ENCODE measurements at places on chromosomes 13 and 19. TPM values are rescaled to one million over a fixed set of nuclear protein-coding genes. Genes with fewer than 3 reads are reported as not detected.

SYDE1 gene
- 4.3 TPM for total RNA-seq

CARD8 gene
- 19.2 TPM for total RNA-seq

PEG3 gene
- 394 TPM for total RNA-seq

DNA sequence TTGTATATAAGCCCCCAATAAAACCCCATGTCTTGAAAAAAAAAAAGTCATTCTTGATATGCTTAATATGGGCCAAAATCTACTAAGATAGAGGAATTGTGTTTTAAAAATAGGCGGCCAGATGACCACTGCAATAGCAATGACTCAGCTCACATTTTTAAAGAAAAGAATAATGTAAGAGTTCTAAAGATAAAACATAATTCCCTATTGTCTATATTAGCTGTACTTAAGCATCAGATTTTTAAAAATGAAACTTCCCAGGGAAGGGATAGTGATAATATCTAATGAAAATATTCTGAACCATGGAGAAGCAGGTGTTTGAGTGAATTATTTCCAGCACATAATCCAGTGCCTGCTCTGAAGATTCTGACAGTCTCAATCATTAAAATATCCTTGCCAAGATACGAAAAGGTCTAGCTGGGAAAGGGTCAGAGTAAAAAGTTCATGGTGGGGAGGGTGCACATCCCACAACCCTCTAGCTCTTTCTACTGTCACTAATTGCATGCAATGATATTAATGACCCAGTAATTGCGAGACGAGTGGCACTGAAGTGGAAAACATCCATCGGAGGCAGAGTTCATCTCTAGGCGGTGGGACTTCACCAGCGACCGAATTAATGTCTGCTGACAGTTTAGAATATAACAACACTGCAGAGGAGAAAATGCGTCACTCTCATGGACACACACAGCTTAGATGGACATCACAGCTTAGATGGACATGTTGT, 31.6 kb downstream of the EFNB2 start:
- DNase-seq: no peak
- H3K4me3 ChIP-seq: no peak overlapping the region
- no peaks in the 10 kb centered on the region for H3K27me3 ChIP-seq
- H3K4me1 ChIP-seq: no peaks in the 10 kb centered on the region
- no peaks in the 10 kb centered on the region for H3K36me3 ChIP-seq

GRCh38 chr19:2906631-2907195, 6.0 kb downstream of the ZNF57 start:
- peaks cover 2% of the 10 kb centered on the region for H3K36me3 ChIP-seq
- no peaks in the 10 kb centered on the region for H3K27me3 ChIP-seq
- no peak overlapping the region for H3K4me3 ChIP-seq
- H3K27ac ChIP-seq: no peak overlapping the region
- no peak for DNase-seq

- DNase-seq: no peak
- peaks cover 13% of the 10 kb centered on the region for H3K4me1 ChIP-seq
- H3K36me3 ChIP-seq: no peaks in the 10 kb centered on the region
- no peak overlapping the region for H3K27ac ChIP-seq
Measured at GRCh38 chr13:99963816-99964339, 7.7 kb downstream of the ZIC5 start.

- peaks cover 47% of the 10 kb centered on the region for H3K4me1 ChIP-seq
- no peak for DNase-seq
- H3K27ac ChIP-seq: no peak overlapping the region
- H3K4me3 ChIP-seq: no peak overlapping the region
Measured at GRCh38 chr13:100528353-100528752, 60.2 kb downstream of the GGACT start.

DNA sequence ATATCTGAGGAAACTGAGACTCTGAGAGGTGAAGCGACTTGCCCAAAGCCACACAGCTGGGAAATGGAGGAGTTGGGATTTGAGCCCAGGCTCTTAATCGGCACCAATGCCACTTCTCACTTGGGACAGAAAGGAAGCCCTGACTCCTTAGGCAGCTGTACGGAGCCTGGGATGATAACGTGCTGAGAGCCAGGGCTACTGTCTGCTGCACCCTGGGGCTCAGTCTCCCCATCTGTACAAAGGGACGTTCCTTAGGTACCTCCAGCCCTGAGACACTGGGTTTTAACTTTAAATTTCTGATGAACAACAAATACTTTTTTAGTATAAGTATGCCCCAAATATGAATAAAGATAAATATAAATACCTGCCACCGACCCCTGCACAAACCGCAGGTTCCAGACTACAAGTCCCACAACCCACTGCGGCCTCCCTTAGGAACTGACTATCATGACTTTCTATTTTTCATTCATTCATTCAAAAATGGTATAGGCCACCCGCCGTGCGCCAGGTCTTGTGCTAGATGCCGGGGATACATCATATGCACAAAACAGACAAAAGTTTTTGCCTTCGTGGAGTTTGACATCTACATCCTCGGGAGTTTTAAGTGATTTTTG, 776 bp upstream of the NCLN start:
- H3K4me1 ChIP-seq: peaks cover 32% of the 10 kb centered on the region
- no peak for DNase-seq
- H3K36me3 ChIP-seq: peaks cover 2% of the 10 kb centered on the region
- no peaks in the 10 kb centered on the region for H3K27me3 ChIP-seq
- peak overlapping the region; percentile 71 for H3K27ac ChIP-seq

DNA sequence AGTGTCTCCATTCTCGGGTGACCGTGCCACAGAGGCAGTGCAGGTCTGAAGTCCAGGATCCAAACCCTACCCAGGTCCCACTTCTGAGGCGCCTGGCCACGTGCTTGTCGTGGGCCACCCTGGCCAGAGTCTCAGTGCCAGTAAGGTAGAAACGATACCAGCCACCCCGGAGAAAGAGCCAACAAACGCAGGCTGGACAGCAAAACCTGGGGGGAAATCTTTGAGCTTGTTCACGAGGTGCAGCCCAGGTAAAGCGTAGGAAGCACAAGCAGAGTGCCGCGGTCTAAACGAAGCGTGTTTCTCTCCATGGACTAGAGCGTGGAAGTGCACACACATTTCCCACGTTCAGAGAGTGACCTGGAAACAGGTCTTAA, 95.6 kb downstream of the ATP11A start:
- H3K4me1 ChIP-seq: no peaks in the 10 kb centered on the region
- no peak overlapping the region for H3K27ac ChIP-seq
- H3K36me3 ChIP-seq: peaks cover 12% of the 10 kb centered on the region
- no peak overlapping the region for H3K4me3 ChIP-seq
